ENCODE measurements at places on chromosomes 11 and 22.

GRCh38 chr22:22111983-22112382 is 129.4 kb upstream of the TOP3B start:
- no peak for DNase-seq

DNA sequence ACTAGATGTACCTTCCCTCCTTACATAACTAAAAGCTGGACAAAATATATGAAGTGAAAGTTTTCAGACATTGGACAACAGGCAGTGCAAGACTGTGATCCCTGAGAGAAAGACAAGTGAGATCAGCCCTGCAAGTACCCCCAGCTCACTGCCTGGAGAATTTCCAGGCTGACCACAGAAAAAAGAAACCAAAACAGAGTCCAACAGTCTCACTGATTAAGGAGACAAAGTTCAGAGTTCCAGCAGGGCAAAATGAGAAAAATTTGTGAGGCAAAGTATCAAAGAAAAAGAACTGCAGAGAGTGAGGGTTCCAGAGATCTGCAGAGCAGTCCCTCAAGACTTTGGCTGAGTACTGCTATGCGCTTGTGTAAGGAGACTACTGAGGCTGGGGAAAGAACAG is 47.3 kb upstream of the TMEM45B start:
- DNase-seq: no peak

GRCh38 chr11:71212871-71213559 is 39.4 kb downstream of the SHANK2 start:
- no peak for DNase-seq

DNA sequence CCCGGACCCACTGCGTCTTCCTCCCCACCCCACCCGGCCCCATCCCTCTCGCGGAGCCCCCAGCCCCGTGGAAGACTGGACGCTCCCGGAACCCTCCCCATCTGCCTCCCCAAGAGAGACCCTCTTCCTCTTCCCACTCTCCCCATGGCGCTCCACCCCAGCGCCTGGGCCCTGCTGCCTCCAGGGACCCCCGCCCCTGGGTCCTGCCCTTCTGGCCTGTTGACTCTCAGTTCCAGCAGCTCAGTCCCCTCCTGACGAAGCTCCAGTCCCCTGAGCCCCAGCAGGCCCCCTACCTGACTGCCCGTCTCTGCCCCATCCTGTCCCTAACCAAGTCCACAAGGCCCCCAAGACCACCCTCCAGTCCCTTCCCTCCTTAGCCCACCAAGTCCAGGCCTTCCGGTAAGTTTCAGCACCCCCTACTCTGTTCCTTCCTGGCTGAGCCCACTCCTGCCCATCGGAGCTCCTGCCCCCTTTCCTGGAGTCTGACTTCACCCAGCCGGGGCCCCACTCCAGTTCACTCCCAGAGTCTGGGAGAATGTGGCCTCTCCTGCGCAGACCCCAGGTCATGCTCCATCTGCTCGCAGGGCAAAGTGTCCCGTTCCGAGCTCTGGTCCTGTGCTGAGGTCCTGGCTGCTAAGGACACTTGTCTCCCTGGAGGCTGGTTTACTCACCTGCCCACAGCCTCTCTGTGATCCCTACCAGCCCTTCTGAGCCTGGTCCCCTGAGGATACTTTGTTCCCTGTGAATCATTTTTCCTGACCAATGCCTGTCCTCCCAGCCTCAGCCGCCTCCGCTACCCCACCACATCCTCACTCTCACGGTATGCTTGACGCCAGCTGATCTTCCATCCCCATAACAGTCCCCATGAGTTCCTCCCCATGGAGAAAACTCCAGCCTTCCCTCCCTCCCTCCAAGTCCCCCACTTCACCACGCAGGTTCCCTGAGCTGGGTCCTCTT is 722 bp downstream of the IFITM10 start:
- no peak for DNase-seq

GRCh38 chr11:47616726-47617416 is 22.7 kb upstream of the C1QTNF4 start:
- no peak for DNase-seq

GRCh38 chr11:126466236-126467045 is 111.0 kb downstream of the ST3GAL4 start:
- no peak for DNase-seq

- DNase-seq: no peak
Observed at GRCh38 chr22:22043296-22044078, 60.9 kb upstream of the TOP3B start.

DNA sequence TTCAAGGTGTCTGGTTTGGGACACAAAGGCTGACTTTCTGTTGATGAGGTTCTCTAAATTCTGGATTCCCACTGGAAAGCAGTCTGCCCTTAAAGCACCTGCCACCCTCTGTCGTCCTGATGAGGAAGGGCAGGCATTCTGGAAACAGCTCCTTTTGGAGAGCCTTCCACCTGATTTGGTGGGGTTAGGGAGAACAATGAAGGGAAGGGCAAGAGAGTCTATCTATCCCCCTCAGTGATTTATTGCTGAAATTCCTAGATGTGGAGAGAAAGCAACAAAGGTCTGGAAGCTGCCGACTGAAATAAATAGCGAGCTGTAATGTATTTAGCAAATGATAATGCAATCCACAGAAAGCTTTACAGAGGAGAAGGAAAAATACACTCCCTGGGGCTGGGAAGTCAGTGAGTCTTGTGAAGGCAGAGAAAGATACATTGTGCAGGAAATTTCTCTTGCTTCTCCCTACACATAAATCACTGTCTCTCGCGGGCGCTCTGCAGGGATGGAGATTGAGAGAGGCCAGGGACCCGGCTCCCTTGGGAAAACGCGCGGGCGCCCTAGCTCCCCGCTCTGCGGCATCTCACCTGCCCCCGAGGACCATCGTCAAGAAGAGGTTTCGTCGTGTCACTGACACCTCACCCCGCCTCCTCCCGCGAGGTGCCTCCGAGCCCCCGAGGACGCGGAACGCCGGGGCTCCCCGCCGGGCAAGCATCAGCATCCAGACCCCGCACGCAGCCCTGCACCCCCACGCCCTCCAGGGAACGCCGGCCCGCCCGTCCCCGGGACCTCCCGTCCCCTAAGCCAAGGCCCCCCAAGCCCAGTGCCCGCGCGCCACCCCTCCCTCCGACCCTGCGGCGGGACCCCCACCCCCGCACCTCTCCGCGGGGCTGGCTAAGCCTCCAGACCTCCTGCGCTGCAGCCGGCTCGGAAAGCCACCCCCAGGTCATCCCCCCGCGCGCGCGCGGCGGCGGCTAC is 673 bp downstream of the CDON start:
- peak; percentile 46 for DNase-seq

- peak; percentile 71 for DNase-seq
Observed at GRCh38 chr22:37639070-37639760, at the start of gene SH3BP1. TSS of gene SH3BP1 (plus strand) at chr22:37639669. CDS start at chr22:37639788, 119 bp downstream.

DNA sequence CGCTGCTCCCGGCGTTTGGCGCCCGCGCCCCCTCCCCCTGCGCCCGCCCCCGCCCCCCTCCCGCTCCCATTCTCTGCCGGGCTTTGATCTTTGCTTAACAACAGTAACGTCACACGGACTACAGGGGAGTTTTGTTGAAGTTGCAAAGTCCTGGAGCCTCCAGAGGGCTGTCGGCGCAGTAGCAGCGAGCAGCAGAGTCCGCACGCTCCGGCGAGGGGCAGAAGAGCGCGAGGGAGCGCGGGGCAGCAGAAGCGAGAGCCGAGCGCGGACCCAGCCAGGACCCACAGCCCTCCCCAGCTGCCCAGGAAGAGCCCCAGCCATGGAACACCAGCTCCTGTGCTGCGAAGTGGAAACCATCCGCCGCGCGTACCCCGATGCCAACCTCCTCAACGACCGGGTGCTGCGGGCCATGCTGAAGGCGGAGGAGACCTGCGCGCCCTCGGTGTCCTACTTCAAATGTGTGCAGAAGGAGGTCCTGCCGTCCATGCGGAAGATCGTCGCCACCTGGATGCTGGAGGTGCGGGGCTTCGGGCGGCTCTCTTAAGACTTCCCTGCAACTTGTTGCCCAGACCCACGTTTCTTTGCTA is at the start of gene CCND1:
TSS of gene CCND1 (plus strand) at position 162 of the 587 bp plus-strand sequence. CDS start at position 320, 158 bp downstream.
- peak; percentile 45 for DNase-seq

DNA sequence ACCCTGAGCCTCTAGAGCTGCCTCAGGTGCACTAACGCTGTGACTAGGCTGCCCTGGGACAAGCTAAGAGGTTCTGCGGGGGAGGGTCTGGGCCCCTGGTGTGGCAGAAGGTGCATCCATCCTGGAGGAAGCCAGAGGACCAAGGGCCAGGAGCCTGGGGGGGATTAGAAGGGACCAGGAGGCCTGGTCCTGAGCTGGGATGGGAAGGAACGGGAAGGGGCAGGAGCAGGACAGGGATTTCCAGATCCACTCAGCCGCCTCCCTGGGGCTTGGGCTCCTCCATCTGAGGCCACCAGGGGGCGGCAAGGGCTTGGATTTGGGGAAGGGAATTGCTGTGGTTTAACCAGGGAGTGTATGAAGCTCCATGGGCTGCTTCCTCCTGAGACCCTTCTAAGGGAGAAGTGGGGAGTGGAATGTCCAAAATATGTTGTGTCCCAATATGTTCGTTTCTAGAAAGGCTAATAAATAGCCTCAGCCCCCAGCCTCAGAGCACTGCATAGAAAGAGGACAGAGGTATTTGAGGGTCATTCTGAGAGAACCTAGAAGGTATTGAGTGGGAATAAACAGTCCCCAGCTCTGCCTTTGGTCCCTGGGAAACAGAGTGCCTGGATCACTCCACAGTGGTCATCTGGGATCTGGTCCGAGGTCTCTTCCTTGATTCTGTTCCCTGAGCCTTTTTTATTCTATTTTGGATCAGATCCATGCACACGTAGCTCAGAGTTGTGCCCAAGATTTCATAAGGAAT is 17.4 kb upstream of the PRAME start:
- DNase-seq: peak; percentile 34

DNA sequence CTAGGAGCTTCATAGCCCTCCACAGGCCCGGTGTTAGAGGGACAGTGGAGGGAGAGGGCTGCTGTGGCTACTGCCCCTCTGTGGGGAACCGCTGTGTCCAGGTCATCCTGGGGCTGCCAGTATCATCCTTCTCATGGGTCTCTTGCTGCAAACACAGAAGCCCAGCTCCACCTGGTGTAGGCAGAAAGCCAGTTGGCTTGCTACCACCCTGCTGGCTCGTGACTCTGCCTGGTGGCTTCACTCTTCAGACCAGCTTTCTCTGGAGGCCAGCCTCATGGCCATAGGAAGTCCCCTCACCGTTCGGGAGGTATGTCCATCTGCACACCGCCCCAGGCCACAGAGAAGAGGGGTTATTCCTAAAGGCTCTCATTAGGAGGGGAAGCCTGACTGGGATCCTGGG is 19.4 kb upstream of the SUSD2 start:
- no peak for DNase-seq

- DNase-seq: no peak
Observed at GRCh38 chr22:50175921-50176849, 5.7 kb downstream of the PANX2 start.

DNA sequence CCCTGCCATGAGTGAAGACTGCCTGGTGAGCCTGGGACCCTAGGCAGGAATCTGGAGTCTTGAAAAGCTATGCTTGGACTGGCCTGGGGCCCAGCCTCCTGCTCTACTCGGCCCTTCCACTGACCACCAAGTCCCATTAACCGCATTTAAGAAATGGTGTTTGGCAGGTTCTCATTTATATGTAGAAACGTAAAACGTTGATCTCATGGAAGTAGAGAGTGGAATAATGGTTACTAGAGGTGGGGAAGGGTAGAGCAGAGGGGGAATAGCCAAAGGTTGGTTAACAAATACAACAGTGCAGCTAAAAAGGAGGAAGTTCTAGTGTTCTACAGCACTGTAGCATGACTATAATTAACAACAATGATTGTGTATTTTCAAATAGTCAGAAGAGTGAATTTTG is 72.9 kb upstream of the EED start:
- no peak for DNase-seq

Measured in CD4-positive, alpha-beta T cell treated with Interleukin-17A for 4 hours (primary cell).